ENCODE measurements at places on chromosomes 12 and 14.

- DNase-seq = no peak
These were observed 4.0 kb downstream of the CLEC1A start for GRCh38 chr12:10094646-10095395.

- no peak for DNase-seq
These were observed 110.2 kb downstream of the DPF3 start for GRCh38 chr14:72783741-72784140.

DNA sequence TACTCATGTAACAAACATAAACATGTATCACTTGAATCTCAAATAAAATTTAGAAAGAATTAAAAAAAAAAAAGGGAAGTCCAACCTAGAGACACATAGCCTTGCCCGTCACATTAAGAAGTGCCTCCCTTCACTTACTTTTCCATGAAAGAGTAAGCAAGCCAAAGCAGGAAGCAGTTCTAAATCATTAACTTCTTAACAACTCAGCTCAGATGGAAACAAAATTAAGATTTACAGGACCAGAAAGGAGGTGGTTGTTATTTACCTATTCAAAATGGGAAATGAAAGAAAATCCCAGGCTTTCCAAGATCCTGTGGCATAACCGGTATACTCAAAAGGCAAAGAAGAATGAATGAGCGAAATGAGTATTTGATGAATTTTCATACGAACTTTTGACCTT lies 258.6 kb upstream of the DCN start:
- no peak for DNase-seq

DNA sequence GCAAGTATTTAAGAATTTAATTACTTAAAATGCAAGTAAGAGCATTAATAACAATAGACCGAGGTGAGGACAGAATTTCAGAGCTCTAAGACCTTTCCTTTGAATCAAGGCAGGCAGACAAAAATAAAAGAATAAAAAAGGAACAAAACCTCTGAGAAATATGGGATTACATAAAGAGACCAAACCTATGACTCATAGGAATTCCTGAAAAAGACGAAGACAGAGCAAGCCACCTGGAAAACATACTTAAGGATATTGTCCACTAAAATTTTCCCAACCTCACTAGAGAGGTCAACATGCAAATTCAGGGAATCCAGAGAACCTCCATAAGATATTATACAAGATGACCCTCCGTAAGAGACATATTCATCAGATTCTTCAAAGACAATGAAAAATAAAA lies 325.1 kb downstream of the AEBP2 start:
- DNase-seq = no peak

GRCh38 chr12:121090586-121091514 lies 41.8 kb upstream of the P2RX7 start:
- DNase-seq = no peak

DNA sequence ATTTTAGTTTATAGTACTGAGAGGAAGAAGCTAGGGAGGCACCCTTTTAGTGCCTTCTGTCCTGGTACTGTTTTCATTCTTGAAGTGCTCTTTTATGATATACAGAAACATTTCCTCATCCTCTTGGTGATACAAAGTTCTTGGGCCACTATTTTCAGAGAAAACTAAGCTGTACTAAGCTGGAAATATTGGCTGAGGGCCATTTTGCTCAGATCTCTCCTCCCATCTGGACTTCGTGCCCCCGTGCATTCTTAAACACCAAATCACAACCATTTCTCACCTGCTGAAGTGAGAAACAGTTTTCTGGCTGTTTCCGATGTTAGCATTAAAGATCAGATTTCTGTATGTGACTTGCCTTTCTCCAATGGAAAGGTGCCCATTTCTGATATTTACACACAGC lies 158.9 kb downstream of the FBXL14 start:
- DNase-seq = no peak

DNA sequence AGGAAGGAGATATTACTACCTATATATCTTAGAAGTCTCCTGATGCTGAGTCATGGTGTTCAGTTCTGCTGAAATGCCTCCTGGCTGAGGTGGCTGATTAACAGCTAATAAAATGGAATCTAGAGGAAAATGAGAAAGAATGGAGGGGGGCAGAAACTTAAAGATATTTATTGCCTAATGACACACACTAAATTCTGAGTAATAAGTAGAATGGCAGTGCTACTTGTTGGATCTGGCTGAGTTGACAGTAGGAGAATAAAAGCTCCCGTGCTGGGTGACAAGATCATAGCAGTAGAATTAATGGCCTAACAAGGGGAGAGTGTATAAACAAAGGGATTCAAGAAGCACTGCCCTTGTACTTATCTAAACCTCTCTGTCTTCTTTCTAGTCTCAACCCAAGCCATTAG lies 137.5 kb downstream of the CNTN1 start:
- DNase-seq = no peak

DNA sequence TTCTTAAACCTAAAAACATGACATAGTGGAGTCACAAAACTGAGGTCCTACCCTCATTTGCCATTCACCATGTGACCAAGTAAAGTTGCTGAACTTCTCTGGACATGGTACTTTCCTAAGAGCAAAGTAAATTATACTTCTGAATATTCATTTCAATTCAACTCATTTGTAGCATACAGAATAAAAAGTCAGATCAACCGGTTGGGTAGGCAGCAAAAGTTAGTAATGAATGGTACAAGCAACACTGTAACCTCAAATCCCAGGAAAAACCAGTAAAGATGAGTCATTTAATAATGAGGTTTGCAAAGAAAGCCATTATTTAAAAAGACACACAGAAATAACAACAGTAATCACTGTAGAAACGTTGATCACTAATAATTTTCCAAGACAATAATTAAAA lies 8.7 kb downstream of the POLE2 start:
- no peak for DNase-seq

DNA sequence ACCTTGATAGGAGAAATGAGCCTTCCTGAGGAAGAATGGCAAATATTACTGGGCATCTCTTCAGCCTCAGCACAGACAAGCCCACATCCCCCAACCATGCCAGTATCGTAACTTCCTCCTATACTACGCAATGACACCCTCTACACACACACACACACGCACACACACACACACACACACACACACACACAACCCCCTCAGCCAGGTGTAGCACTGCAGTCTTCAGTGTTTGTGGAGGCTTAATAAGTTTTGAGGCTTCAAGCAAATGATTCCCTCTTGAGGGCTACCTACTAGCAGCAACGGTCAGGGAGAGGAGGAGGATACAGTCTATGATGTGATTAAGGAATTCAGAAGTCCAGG lies 1.6 kb downstream of the DGKA start:
- DNase-seq = no peak

GRCh38 chr12:9960590-9960989 lies 10.6 kb upstream of the CLEC12A start:
- DNase-seq = no peak

DNA sequence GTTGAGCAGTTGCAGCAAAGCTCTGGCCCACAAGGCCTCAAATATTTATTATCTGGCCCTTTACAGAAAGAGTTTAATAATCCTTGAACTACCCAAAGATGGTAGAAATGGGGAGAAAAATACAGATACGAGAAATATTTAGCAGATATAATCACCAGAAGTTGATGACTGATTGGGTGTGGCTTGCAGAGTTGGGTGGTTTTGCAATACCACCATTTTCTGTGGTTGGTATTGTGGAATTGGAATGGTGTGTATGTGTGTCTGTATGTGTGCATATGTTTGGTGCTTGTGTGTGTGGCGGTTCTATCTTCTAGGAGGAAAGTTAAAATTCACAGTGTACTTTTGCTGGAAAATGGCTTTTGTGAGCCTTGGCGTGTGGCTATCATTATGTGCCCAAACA lies 85.4 kb upstream of the MANSC4 start:
- no peak for DNase-seq

DNA sequence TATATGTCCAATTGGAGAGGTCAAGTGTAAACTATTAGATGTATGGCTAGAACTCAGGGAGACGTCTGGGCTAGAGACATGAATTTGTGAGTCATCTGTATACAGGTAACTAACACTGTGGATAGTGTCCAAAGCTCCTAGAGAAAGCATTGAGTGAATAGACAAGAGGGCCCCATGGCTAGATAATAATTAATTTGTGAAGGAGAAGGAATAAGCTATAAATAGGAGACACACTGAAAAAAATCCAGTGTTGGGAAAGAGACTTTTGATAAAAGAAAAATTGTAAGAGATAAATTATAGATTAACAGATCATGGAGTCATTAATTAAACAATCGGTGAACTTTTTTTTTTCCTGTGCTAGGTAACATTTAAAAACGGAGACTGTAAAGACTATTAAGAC lies 326.6 kb upstream of the PRICKLE1 start:
- no peak for DNase-seq

DNA sequence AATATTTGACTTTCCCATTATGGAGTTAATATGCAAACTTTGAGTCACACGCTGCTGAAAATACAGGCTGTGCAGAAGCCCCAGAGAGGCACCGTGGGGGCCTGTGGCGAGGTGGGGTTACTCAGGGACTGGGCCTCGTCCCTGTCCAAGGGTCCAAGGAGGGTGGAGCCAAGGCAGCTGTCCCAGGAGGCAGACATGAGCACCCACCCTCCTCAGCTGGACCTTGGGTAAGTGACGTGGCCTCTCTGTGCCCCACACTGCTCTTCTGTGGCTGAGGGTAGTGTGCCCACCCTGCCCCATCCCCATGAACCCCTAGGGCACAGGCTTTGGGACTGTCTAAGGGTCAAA lies 39.4 kb downstream of the FAM222A start:
- no peak for DNase-seq

DNA sequence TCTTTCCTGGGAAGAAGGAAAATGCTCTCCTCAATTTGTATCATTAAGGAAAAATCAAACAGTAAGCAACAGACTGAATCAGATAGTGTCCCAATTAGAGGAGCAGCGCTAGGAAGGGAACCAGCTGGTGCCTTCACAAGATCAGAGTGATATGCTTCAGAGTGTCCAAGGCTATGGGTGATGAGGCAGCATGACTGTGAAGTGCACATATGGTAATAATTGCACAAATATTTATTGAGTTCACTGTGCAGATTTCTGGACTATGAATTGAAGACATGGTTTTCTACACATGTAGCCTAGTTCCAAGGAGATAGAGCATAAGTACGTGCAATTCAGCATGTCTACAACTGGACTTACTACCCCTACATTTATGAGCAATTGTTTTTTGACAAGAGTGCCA lies 78.8 kb upstream of the EVL start:
- DNase-seq = no peak

DNA sequence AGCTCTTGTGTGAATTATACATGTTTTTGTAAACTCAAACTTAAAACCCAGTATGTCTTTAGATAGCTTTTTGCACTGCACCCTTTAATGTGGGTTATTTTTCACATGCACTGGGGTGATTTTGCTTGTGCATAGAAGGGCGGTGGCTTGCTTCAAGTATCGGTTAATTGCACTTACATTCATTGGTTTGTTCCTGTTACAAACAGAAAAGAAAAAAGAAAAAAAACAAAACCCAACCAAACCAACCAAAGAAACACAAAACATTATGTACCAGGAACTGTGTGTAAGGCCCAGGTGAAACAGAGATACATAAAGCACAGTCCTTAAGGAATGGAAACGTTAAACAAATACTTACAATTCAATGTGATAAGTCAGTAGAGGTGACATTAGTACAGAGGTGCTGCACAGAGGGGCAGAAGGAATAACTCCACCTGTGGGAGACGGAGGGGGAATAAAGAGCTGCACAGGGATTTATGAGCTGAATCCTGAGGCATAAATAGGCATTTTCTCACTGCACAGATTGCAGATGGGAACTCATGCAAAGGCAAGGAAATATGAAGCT lies 151.4 kb downstream of the KTN1 start:
- no peak for DNase-seq

GRCh38 chr14:95664546-95664945 lies 21.7 kb upstream of the TCL1B start:
- no peak for DNase-seq

DNA sequence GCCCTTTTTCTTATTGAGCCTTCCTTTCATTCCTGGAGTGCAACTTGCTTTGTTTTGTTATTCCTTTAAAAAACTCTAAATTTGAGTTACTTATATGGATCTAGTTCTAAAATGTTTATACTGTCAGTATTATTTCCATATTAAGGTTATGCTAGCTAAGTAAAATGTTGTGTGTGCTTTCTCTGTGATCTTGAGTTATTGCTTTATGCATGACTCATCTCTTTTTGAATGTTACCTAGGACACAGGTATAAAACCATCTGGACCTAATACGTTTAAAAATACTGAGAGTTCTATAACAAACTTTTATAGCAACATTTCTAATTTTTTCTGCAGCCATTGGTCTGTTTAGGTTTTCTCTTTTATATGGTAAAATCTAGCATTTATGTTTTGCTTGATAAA lies 132.8 kb upstream of the LGR5 start:
- no peak for DNase-seq

GRCh38 chr14:91318911-91319310 lies 74.4 kb upstream of the GPR68 start:
- no peak for DNase-seq

DNA sequence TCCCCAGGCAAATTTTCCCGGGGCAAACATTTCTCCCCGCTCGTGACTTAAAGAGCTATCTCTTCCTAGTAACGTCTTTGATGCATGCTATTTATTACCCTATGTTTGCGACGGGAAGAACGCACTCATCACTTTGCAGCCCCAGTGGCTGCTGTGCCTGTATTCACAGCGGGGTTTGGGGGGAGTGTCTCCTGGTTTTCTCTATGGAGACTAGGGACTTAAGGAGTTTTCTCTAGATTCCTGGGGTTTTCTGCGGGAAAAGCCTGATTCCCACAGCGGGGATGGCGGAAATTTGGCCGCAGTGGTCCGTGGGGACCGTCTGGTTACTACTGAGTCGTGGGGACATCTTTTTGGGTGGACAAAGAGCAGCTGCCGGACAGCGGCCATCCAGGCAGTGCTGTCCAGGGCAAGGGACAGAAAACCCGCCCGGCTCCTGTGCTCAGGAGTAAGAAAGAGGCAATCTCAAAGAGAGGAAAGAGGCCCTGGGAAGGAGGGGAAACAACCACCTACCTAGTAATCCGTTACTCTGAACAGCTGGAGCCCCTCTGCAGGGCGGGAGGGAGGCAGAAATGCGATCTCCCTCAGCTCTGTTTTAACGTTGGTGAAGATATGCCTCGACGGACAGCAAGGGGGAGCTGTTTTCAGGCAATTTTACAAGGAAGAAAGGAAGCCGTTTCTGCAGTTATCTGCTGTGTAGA lies 771 bp upstream of the AVPR1A start:
- DNase-seq = peak; percentile 64

- DNase-seq = no peak
These were observed 56.2 kb downstream of the CCNK start for GRCh38 chr14:99537399-99537798.

DNA sequence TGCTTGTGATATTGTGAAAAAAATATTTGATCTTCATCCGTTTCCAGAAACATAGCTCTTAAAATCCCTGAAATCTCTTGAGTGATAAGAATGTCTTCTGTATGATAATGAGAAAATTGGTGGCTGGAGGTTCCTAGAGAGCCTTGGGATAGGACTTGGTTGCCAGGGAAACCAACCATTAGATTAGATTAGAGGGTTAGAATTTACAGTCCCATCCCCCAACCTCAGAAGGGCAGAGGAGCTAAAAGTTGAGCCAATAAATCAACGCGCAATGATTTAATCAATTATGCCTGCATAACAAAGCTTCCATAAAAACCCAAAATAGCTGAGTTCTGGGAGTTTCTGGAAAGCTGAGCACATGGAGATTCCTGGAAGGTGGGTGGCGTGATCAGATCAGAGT lies 10.6 kb downstream of the SEL1L start:
- DNase-seq = no peak

- no peak for DNase-seq
These were observed 56.2 kb upstream of the CCDC198 start for GRCh38 chr14:57549765-57550420.

GRCh38 chr12:39441189-39441962 lies 1.5 kb downstream of the KIF21A start:
- no peak for DNase-seq
